PC-3 (cell line): ENCODE measurements at places on chromosomes 13 and 19. TPM values are rescaled to one million over a fixed set of nuclear protein-coding genes. Genes with fewer than 3 reads are reported as not detected.

Gene PRRG2
- 16.4 and 17.0 TPM in 2 replicates for total RNA-seq

Gene UTP14C
- 5.0 and 7.4 TPM in 2 replicates for total RNA-seq

Gene MZT1
- 7.9 and 17.0 TPM in 2 replicates for total RNA-seq

Gene CCNA1
- 18.3 and 18.6 TPM in 2 replicates for total RNA-seq

DNA sequence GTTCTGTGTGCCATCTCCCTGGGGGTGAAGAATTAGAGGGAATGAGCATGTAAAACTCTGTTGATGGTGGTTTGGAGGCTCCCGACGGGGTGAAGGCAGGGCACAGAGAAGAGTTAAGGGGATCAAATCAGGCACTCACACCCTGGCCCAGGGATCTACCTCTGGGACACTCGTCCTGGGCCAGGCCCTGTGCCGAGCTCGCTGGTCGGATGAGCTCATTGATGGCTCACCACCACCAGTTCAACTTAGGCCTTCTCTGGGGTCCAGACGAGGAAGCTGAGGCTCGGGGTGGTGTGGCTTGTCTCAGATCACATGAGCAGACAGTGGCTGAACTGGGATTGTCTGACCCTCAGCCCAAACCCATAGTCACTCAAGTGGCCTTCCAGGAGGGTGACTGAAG lies 1.6 kb downstream of the NACC1 start:
- no peak for DNase-seq
- no peaks in the 10 kb centered on the region for H3K27me3 ChIP-seq
- peaks cover 38% of the 10 kb centered on the region for H3K4me1 ChIP-seq
- H3K4me3 ChIP-seq = peak overlapping the region; percentile 93

DNA sequence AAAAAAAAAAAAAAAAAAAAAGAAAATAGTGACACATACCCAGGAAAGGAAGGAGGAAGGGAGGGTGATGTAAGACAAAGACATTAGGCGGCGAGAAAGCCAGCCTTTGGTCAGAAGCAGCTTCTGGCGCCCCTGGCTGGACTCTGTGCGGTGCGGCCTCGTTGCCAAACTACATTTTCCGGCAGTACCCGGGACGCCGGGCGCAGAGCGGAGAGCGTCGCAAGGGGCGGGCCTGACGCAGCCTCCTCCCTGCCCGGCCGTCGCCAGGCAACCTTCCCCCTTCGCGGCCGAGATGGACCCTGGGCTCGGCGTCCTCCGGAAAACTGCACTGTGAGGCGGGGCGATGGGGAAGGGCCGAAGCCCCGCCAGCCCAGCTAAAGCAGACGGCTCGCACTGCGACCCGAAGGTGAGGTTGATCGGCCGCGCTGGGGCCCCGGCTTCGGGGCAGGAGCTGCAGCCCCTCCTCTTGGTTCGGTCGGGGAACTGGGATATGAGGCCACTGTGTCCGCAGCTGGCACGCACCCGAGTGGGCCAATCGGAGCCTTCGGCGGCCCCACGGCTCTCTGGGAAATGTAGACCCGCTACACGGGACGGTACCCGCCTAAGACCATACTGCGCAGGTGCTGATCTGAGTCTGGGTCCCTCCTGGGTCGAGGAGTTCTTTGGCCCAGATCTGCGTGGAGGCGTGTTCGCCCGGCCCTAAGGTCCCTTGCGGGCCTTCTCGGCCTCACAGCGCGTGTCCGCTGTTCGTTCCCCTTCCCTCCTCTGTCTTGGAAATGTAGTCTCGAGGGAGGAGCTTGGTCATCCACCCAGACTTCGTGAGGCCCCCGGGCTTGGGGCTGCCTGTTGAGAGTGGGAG lies 2.3 kb upstream of the MZF1 start:
- peak; percentile 92 for DNase-seq
- no peaks in the 10 kb centered on the region for H3K27me3 ChIP-seq
- peaks cover 23% of the 10 kb centered on the region for H3K4me1 ChIP-seq
- no peaks in the 10 kb centered on the region for H3K36me3 ChIP-seq
- H3K27ac ChIP-seq = peak overlapping the region; percentile 64

DNA sequence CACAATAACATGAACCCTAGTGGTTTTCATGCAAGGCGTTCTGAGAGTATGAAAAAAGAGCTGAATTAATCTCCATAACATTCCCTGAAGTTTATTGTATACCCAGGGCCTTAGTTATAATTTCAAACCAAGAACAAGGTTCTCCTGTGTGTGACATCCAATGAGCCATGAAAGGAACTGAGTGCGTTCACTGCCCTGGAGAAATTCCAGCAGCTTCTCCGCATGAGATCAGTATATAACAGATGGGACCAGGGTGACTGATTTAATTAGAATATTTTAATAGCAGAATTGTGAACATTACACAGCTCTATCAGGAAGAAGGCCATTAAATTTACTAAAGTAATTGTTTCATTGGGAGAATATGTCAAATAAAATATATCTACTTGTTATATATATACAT lies 1190.5 kb upstream of the SLC10A2 start:
- no peaks in the 10 kb centered on the region for H3K36me3 ChIP-seq
- no peaks in the 10 kb centered on the region for H3K4me1 ChIP-seq
- no peak overlapping the region for H3K27ac ChIP-seq
- DNase-seq = no peak
- no peaks in the 10 kb centered on the region for H3K27me3 ChIP-seq
- no peak overlapping the region for H3K4me3 ChIP-seq

DNA sequence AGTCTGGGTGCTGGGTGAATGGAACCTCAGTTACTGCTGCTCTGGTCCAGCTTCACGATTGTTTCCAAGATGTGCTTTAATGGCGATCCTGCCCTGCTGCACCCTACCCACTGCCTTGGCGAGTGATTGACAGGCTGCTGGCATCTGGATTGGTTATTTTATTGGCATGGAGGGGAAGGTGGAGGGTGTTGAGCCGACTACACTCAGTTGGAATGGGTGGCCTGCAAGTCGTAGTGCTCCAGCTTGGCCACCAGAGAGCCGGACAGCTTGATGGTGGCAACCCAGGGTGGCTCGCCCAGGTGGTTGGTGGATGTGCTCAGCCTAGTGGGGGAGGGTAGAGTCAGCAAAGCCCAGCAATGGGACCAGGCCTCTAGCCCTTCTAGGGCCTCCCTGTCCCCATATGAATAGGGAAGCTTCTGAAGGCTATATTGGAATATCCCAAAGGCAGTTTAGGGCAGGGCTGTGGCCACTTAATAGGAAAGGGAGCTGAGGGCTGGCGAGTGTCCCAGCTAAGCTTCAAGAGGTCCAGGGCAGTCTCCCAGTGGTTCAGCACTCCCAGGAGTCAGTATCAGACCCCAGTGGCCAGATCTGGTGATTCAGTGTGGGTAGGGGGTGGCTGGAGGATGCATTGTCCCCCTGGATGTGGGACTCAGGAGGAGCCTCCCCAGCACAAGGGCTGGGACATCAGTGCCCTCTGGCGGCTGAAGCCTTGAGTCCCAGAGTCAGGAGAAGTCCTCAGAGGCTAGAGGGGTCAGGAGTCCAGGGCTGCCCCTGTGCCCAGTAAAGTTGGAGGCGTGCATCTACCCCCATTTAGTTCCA lies 3.4 kb downstream of the GGN start:
- peaks cover 16% of the 10 kb centered on the region for H3K36me3 ChIP-seq
- H3K4me3 ChIP-seq = no peak overlapping the region
- peaks cover 3% of the 10 kb centered on the region; the same call in 1 of the 2 replicates for H3K4me1 ChIP-seq
- no peak overlapping the region for H3K27ac ChIP-seq

- no peak overlapping the region for H3K27ac ChIP-seq
- no peaks in the 10 kb centered on the region for H3K27me3 ChIP-seq
- no peaks in the 10 kb centered on the region for H3K36me3 ChIP-seq
- H3K4me3 ChIP-seq = no peak overlapping the region
- H3K4me1 ChIP-seq = no peaks in the 10 kb centered on the region
Measured at GRCh38 chr19:38891771-38892170, 7.6 kb downstream of the SIRT2 start.

- no peaks in the 10 kb centered on the region for H3K4me1 ChIP-seq
- no peak overlapping the region for H3K27ac ChIP-seq
- no peak for DNase-seq
- no peaks in the 10 kb centered on the region for H3K27me3 ChIP-seq
Measured at GRCh38 chr13:33135097-33135496, 118.9 kb downstream of the KL start.

DNA sequence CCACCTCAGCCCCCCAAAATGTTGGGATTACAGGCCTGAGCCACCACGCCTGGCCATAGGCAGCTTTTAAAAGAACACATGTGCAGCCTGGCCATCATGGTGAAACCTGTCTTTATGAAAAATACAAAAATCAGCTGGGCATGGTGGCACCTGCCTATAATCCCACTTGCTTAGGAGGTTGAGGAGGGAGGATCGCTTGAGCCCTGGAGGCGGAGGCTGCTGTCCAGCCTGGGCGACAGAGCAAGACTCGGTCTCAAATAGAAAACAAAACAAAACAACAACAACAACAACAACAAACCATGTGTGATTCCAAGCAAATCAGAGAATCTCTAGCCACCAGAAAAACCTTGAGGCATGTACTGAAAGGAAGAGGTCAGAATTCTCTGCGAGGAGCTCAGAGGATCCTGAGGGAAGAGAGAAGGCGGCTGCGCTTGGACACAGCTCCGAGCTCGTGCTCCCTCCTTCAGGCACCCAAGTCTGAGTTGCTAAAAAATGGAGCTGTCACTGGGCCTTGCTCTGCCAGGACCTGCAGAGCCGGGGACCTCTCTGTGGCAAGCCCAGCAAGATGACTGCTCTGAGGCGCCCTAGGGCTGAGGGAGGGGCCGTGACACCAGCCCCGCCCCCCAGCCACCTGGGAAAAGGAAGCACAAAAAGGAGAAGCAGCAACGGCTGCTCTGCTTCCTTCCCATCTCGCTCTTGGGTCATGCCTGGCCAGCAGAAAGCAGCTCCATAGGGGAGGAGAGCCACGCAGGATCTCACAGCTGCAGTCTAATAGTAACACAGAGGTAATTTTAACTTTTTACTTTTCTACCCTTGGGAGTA lies at the start of gene ARL11:
Gene ARL11 (plus strand): TSS at position 677 of the 822 bp plus-strand sequence. CDS start 1,941 bp downstream, outside the sequence.
- H3K27me3 ChIP-seq = no peaks in the 10 kb centered on the region
- no peaks in the 10 kb centered on the region for H3K4me1 ChIP-seq
- H3K36me3 ChIP-seq = no peaks in the 10 kb centered on the region
- H3K27ac ChIP-seq = no peak within 1 kb of the TSS

- DNase-seq = no peak
- H3K4me3 ChIP-seq = no peak overlapping the region
- no peaks in the 10 kb centered on the region for H3K36me3 ChIP-seq
- H3K4me1 ChIP-seq = no peaks in the 10 kb centered on the region
- H3K27ac ChIP-seq = no peak overlapping the region
Measured at GRCh38 chr13:111620166-111620565, 299.7 kb downstream of the TEX29 start.

- no peak for DNase-seq
- no peaks in the 10 kb centered on the region for H3K27me3 ChIP-seq
- H3K4me1 ChIP-seq = peaks cover 10% of the 10 kb centered on the region
- no peak overlapping the region for H3K4me3 ChIP-seq
- no peak overlapping the region for H3K27ac ChIP-seq
Measured at GRCh38 chr13:106314417-106314816, 221.0 kb downstream of the EFNB2 start.

- peaks cover 11% of the 10 kb centered on the region; the same call in 1 of the 2 replicates for H3K4me1 ChIP-seq
- H3K4me3 ChIP-seq = no peak overlapping the region
- H3K27ac ChIP-seq = no peak overlapping the region
Measured at GRCh38 chr13:51481656-51482055, 28.8 kb upstream of the INTS6 start.

GRCh38 chr19:48258350-48258749 lies 2.6 kb upstream of the CARD8 start:
- H3K4me1 ChIP-seq = peaks cover 6% of the 10 kb centered on the region; the same call in 1 of the 2 replicates
- no peak for DNase-seq
- H3K4me3 ChIP-seq = no peak overlapping the region
- H3K36me3 ChIP-seq = no peaks in the 10 kb centered on the region

- no peaks in the 10 kb centered on the region for H3K4me1 ChIP-seq
- no peaks in the 10 kb centered on the region for H3K27me3 ChIP-seq
- no peaks in the 10 kb centered on the region for H3K36me3 ChIP-seq
Measured at GRCh38 chr13:100528820-100529219, 59.8 kb downstream of the GGACT start.
